ENCODE measurements at places on chromosomes 6 and 20.

GRCh38 chr6:168198302-168199180 lies 119.5 kb upstream of the FRMD1 start:
- no peak for DNase-seq

DNA sequence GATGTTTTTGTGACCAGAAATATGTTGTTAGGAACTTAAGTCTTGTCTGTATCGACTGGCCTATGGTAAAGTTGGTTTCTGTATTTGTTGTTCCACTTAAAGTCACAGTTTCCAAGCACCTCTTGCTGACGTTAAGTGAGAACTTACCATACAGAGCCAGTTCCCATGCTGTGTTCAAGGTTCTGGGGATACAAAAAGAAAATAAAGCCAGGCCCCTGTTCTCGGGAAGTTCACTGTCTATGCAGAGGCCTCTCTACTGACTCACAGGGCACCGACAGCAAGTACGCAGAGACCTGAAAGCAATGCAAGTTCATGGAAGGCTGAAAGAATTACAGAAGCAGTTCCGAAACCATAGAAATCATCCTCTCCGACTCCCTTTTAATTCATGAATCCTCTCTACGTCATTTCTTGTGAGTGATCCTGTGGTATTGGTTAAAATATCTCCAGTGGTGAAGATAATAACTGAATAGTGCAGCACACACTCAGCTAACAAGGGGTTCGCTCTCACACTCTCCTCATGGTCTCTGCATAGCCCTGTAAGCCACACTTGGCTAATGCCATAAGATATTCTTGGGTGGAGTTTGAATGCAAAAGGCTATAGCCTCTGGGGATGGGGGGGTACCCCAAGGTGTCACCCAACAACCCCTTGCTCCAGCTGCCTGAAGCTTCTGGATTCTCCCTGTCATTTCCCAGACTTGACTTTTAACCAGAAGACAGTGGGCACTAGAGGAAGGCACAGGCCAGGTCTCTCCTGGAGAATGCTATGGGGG lies 91.2 kb upstream of the EXOC2 start:
- no peak for DNase-seq

- no peak for DNase-seq
Observed at GRCh38 chr6:123712831-123713230, 76.1 kb upstream of the TRDN start.

DNA sequence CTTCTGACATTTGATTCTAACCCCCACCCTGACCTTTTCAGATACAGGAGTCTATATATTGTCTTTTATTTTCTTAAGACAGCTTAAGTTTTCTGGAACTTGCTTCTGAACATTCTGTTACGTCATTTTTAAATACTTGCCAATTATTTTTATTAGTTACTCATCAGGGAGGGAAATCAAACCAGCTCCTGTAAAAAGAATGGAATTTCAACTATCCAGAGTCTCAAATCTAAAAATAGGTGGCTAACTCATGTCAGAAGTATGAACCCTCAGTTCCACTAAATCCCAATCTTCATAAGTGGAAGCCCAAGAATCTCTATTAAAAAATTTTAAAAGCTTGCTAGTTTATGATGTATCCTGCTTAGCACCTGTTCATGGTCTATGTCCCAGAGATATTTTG lies 900.0 kb downstream of the KIF16B start:
- DNase-seq = no peak

GRCh38 chr6:125814481-125814880 lies 23.7 kb downstream of the NCOA7 start:
- no peak for DNase-seq

GRCh38 chr20:4047614-4048013 lies 32.3 kb upstream of the RNF24 start:
- no peak for DNase-seq

DNA sequence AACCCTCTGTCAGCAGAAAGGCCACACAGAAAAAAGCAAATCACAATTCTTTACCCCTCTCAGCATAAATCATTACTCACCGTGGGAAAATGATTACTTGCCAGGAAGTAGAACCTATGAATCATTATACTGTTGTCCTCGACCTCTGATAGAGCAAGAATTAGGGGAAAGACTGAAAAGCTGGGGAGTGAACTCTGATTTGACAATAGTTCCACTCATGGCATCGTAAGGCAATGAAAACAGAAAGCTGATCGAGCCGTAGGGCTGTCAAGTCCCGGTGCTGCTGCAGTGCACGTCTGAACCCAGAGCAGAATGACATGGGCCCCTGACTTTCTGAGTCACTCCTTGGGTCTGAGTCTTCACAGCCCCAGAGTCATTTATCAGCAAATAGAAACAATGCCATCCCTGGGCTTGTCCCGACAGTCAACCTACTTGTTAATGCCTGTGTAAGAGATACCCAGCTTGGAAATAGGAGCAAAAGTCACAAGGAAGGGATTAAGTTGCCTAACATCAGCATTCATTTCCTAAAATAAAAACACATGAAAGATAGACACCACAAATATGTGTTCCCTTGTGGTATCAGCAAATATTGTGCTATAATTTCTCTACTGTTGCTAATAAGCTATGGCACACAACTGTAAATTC lies 224.8 kb upstream of the MARCKS start:
- peak; percentile 6 for DNase-seq

DNA sequence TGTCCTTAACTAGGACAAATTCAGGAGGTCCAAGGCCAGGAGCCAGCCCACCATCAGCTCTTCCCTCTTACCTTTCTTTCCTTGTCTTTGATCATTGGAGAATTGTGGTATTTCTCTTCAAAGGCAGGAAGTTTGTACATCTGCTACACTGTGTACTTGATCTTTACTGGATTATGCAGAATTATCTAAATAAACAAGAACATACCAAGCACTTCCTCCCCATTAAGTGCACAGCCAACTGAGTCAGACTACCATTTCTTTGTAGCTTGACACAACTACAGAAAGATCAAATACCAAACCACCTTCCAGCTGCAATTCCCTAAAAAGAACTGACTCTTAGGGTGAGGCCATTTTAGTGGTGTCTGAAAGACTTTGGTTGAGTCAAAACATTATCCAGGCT lies 195.1 kb downstream of the HDGFL1 start:
- DNase-seq = no peak

- DNase-seq = no peak
Observed at GRCh38 chr6:52725143-52725534, 38.1 kb downstream of the GSTA2 start.

DNA sequence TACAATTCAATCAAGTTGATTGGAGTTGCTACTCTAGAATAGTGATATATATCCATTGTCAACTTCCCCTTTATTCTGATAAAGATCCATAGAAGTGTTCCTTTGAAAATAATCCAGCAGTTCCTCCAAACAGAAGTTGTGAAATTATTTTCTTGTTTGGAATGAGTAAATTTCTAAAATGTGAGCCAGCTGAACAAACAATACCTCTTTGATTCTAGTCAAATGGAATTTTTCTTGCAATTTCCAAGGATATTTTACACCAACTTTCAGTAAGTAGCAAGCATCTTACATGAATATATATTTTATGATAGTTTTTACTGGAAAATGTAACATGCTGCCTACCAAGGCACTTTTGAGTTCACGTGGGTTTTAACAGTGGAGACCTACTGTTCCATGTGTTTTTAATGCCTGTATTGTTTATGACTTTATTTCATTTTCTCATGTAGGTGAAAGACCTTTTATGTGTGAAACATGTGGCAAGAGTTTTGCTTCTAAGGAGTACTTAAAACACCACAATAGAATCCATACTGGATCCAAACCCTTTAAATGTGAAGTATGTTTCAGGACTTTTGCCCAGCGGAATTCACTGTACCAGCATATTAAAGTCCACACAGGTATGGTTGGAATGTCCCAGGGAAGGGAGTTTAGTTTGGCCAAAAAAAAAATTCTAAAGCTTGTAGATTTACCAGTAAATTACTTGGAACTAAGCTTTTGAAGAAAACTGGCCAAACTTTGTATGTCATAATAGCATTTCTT lies 6.5 kb downstream of the GZF1 start:
- DNase-seq = no peak

DNA sequence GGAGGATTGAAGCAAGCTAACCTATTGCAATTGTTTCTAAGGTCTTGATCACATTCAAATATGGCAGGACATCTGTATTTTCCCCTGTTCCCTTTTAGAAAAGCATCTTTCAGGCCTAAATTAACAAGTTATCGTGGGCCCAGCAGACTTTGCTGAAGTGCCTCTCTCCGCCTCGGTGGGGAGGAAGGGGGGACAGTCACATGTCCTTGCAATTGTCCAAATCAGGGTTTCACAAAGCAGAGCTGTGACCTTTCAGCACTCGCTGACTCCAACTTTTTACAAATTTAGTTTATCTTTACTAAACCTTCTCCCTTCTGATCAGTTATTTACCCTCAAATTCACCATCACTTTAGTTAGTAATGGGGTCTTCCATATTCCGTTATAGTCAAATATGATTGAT lies 74.4 kb upstream of the KCNK16 start:
- no peak for DNase-seq

DNA sequence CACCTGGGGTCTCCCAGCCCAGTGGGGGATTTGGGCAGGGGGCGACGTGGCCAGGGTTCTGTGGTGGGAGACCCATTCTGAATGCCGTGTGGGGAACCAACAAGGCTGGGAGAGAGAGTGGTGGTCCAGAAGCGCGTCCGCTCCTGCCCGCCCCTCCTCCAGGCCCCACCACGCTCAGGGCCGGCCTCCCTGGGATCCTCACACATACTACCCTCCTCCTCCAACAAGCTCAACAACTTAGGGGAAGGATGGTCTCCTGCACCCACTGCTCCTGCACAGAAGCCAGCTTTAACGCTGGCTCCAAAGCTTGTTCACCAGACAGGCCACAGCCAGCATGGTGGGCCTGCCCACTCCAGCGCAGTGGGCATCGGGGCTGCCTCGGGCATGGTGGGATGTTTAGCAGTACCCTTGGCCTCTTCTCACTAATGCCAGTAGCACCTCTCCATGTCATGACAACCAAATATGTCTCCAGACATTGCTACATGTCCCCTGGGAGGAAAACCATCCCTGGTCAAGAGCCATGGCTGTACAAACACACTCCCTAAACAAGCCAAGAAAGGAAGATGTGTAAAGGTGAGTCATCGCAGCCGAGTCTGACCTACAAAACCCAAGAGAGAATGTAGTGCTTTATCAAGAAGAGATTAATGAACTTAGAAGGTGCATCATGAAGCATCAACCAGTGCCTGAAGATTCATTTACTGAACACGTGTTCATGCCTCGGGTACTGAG lies 75.7 kb downstream of the BMP7 start:
- no peak for DNase-seq

DNA sequence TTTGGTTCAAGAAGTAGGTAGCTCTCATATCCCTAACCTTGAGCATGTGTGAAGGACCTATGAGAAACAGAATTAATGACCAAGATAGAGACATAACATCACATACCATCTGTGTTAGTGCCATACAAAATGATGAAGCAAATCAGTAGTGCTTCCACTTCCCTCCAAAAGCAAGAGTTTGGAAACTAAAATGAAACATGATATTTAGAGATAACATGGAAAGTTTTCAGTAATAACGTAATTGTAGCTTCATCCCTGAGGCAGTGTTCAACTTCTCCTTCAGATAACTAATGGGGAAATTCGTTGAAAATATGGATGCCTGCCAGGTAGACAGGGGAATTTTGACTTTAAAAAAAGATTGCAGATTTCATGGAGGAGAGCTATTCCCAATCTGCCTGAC lies 248.4 kb upstream of the IRAK1BP1 start:
- DNase-seq = no peak

All from stimulated activated effector memory CD8-positive, alpha-beta T cell treated with anti-CD3 and anti-CD28 coated beads, Interleukin-12 subunit alpha, Interleukin-12 subunit beta, amount 100 ng/mL, for 72 hours (primary cell).